ENCODE measurements at places on chromosomes 2 and 18.

GRCh38 chr18:5051207-5051606 is 145.8 kb downstream of the AKAIN1 start:
- no peak for DNase-seq

- DNase-seq: no peak
Observed at GRCh38 chr2:98884658-98885057, 51.4 kb downstream of the CRACDL start.

GRCh38 chr2:229715895-229716507 is 1.6 kb upstream of the DNER start:
- peak; percentile 36 for DNase-seq

- DNase-seq: no peak
Observed at GRCh38 chr2:86584151-86584913, 21.1 kb upstream of the CHMP3 start.

GRCh38 chr18:37563931-37564392 is 1.6 kb downstream of the CELF4 start:
- no peak for DNase-seq

- no peak for DNase-seq
Observed at GRCh38 chr18:11104307-11104706, 45.1 kb downstream of the PIEZO2 start.

DNA sequence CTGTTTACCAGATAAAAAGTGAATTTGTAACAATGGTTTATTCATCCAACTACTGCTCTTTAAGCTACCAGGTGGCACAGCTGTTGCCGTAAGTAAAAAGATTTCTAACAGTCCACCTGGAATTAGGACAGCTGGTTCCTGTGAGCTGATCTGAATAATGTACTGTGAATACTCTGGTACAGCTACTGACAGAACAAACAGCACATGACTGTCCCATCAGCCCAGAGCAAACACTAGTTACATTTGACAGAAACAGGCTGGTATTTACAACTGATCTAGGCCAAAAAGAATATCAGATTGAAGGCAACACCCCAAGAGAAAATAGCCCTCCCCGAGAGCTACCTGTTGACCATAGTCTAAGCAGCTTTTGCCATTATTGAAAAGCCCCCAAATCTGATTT is 840.4 kb downstream of the CPS1 start:
- no peak for DNase-seq

DNA sequence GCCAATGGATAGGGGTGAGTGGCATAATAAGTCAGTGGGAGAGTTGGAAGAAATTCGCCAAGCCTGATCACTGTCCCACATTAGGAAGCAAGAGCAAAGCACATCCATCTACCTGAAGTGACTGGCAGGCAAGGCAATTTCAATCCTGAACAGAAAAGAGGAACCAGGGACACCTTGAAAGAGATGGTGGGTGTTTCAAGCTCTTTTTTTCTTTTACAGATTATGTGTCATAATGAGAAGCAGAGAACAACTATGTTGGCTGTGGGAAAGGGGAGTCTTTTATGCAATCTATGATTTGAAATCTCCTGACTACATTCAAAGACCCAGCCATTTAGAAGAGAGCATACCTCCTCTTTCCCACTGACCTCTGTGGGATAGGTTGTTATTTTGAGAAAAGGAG is 63.5 kb downstream of the TGIF1 start:
- DNase-seq: no peak

DNA sequence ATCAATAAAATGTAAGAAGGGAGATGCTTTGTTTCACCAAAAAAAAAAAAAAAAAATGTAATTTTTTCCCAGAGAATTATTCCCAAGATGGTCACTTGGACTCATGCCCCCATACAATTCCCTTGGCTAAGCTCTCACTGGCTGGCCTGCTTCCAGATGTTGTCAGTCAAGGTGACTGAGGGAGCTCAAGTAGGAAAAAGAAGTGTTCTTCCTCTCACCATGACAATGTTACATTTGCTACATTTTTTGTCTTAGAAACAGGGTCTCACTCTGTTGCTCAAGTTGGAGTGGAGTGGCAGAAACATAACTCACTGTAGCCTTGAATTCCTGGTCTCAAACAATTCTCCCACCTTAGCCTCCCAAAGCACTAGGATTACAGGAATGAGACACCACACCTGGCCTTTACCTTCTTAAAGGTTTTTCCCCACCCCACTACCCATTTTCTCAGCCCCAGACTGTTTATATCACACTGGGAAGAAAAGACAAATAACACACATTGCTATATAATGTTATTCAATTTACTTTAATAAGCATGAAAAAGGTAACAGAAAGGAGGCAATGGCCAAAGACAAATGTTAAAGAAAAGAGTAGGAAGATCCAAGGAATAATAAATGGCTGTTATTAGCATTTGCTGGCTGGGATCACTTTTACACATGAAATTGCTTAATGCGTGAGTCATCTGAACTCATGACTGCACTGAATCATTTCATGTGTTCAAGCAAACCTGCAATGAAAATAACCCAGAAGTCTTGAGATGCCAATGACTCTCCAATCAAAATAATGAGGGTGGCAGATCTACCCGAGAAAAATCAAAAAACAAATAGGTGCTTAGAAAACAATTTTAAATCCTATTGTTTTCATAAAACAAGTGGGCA is 45.2 kb downstream of the ACVR1 start:
- DNase-seq: no peak

GRCh38 chr2:133726973-133727372 is 158.7 kb upstream of the NCKAP5 start:
- DNase-seq: no peak

DNA sequence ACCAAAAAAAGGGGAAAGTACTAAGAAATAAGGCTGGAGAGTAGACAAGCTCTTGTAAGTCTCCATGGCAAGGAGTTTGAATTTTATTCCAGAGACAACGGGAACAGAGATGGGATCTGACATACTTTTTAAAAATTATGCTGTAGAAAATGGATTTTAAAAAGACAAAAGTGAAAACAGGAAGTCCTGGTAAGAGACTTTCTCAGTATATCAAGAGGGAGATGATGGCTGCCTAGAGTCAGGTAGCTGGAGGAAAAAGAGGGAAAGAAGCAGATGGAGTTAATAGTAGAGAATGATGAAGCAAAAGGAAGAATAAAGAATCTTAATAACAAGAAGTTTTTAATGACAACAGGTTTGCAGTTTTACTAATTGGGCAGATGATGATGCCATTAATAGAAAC is 168.1 kb downstream of the SRBD1 start:
- no peak for DNase-seq

Data from CD4-positive, alpha-beta T cell treated with Interferon alpha-2 for 1 hour (primary cell).